ENCODE measurements at places on chromosomes 5 and 9. TPM values are rescaled to one million over a fixed set of nuclear protein-coding genes. Genes with fewer than 3 reads are reported as not detected.

DNA sequence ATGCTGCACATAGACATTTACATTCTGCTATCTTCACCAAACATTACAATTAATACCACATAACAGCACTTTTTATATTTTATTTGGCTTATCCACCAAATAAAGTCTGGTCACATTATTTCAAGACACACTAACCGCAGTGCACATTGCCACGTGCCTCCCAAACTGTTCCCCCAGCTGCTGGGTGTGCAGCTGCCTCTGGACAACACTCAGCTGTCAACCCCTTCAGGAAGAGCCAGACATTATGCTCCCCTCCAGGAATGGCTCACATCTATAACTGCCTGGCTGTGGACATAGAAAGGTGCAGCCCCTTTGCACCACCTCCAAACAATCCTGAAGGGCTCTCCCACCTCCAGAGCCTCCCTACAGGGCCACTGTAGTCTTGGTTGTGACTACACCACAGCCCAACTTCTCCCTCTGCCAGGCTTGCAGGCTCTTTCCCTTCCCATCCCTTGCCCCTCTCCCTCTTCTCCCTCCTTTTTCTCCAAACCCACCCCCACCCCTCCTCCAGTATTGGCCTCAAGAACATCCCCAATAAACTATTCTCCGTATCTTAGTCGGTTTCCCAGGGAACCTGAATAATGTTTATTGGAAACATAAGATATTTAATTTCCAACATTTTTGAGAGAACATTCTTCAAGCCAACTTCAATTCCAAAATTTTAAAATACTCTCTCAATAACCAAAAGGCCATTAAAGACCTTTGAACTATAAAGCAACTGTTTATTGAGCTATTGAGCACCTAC lies 372.3 kb downstream of the CTNND2 start:
- no peak for DNase-seq

- DNase-seq, result no peak
Measured at GRCh38 chr5:170662966-170663365, 120.6 kb upstream of the GABRP start.

The MELK gene
- 21.2 TPM for polyA plus RNA-seq

The REEP2 gene
- 12.0 TPM for polyA plus RNA-seq

The FOXD1 gene
- 4.9 TPM for polyA plus RNA-seq

DNA sequence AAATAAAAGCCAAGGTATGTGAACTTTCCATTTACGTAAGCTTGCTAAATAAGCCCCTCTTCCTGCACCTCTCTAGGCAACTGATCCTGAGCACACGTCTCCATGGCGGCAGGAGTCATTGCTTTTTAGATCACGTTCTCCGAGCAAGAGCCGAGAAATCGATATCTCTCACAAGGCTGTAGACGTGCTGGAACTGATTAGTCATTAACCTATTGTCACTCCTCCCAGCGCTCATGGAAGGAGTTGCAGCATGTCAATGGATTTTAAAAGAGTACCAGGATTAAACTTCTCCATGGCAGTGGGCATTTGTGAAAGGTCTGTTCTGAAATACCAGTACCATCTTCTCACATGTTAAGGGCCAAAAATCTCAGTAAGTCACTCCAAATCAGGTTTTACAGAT lies 4.7 kb upstream of the ADCY2 start:
- DNase-seq, result no peak

- DNase-seq, result no peak
Measured at GRCh38 chr5:8956659-8957058, 589.2 kb downstream of the SEMA5A start.

The UHRF2 gene
- 31.1 TPM for polyA plus RNA-seq

DNA sequence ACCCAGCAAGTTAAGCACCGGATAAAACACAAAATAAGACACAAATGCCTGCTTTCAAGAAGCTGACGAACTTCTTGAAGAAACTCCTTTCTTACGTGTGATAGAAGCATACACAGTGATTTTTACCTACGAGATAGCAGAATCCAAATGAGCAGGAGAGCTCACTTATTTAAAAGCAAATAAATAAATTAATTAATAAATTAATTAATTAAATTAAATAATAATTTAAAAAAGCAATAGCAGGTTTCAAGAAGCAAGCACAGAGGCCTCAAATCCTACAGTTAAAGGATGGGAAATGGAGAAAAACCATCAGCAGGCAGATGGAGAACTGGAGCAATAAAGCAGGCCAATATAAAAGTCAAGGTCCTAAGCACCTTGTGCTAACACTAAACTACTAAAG lies 17.3 kb downstream of the LEAP2 start:
- DNase-seq, result no peak

GRCh38 chr5:95283761-95284571 lies 928 bp downstream of the MCTP1 start:
- DNase-seq, result no peak

DNA sequence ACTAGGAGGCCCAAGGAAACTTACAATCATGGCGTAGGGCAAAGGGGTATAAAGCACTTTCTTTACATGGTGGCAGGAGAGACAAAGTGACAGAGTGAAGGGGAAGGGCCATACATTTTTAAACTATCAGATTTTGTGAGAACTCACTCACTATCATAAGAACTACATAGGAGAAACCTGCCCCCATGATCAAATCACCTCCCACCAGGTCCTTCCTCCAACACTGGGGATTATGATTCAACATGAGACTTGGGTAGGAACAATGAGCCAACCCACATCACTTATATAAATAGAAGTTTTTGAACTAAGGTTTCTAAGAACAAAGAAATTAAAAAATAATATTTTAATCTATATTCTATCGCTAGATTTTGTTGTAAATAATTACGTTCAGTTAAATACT lies 460.3 kb upstream of the TYRP1 start:
- DNase-seq, result no peak

The SLC22A4 gene
- 18.0 TPM for polyA plus RNA-seq

- no peak for DNase-seq
Measured at GRCh38 chr9:72294936-72295335, 70.1 kb downstream of the ZFAND5 start.

- no peak for DNase-seq
Measured at GRCh38 chr5:141510850-141511601, 22.1 kb downstream of the PCDHGC5 start.

The RABEPK gene
- polyA plus RNA-seq, result 43.6 TPM

DNA sequence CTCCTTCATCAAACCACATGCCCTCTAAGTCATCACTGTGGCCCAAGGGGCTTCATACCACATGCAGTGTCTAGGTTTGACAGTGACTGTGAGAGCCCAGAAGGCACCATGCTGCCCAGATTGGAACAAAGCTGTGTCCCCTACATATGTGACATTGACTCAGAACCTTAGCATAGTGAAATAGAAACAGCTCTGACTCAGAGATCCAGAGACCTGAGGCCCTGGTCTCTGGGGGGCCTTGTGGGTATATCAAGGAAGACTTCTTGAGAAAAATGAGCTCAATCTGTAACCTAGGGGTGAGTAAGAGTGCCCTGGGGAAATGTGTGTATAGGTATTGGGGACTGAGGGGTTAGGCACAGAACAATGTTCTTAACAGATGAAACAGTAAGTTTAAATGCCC lies 7.1 kb upstream of the ENTREP1 start:
- no peak for DNase-seq

DNA sequence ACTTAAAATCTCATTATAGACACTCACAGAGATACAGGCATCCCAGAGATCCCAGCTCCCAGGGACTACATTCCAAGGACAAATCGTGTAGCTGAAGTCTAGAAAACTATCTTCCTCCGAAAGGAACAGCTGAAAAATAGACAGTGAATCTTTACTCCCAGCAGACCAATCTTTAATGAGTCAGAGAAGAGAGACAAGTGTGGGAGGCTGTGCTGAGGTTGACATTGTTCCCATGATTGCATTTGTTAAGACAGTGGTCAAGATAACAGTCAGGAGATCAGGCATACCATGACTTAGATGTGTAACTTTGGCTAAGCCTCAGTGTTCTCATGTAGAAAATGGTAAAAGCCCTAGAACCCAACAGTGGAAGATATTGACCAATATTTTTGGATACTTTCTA lies 120.7 kb downstream of the PAPPA start:
- no peak for DNase-seq

The ASPN gene
- polyA plus RNA-seq, result 8.2 TPM

- DNase-seq, result no peak
Measured at GRCh38 chr5:76522103-76522935, 100.9 kb downstream of the F2RL2 start.

DNA sequence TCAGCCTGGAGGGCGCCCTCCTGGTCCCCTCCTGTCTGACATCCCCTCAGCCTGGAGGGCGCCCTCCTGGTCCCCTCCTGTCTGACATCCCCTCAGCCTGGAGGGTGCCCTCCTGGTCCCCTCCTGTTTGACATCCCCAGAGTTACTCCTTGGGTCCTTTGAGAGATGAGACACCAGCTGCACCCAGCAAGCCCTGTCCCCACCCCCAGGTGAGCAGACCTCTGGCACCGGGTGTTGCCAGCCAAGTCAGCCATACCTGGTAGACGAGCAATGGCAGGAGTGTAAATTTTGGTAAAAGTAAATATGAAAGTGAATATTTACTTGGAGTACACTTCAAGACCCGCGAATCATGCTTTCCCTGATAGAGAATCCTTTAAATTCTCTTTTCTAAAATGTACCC lies 25.4 kb downstream of the EXOC3 start:
- no peak for DNase-seq

The CBY3 gene
- polyA plus RNA-seq, result not detected

- no peak for DNase-seq
Measured at GRCh38 chr5:132001647-132002561, 9.6 kb downstream of the ACSL6 start.

- DNase-seq, result no peak
Measured at GRCh38 chr9:24776226-24776625, 230.5 kb upstream of the IZUMO3 start.

DNA sequence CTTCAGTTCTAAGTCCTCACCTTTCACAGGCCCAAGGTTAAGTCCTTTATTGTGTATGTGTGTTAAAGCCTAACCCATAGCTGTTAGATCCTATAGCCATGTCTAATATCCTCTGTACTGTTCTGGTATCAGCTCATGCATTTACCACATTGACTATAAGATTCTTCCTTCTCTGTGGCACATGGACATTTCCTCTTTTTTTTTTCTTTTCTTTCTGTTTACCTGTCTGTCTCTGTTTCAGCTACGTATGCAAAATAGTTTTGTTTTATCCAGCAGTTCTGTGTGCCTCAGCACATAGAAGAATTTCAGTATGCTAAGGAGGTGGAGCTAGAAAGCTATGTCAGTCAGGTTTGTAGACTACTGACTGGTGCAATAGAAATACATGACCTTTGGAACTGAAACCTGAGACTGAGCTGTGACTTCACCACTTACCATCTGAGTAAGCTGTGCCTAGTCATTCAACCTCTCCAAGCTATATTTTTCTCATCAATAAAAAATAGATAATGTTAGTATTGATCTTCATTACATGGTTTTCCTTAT lies 155.6 kb upstream of the VLDLR start:
- no peak for DNase-seq

- no peak for DNase-seq
Measured at GRCh38 chr5:144315994-144316634, 145.4 kb downstream of the KCTD16 start.

DNA sequence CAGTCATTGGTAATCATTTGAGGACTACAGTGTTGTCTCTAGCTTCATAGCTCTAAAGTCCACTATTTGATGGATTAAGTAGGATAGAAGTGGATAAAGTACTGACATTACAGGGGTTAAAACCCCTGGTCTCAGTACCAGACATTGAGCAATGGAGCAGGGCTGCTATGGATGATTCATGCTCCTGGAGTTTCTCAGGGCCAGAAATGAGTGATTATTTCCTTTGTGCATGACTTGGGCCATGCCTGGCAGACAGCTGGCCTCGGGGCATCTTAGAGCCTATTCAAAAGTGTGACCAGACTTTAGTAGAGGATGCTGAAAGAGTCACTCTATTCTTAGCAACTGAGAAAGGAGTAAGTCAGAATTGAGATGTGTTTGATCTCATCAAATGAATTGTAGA lies 350.7 kb upstream of the TLE4 start:
- DNase-seq, result peak; percentile 87

The ACTBL2 gene
- polyA plus RNA-seq, result 0.07 TPM

DNA sequence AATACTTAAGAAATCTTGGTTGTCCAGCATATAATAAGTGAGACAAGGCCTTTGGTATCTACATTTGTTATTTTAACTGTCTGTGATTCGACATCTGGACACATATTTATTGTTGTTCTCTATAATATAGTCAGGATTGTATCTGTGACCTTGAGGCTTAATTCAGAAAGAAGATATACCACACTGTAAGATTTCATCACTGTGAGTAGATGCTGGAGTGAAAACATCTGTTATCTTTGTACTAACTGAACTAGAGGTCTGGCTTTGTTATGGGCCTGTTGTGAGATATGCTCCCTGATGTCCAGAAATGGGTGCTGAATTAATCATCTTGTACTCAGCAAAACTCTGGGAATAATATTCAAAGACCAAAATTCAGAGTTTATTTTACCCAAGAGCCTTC lies 148.5 kb downstream of the ISOC1 start:
- DNase-seq, result no peak

The SOHLH1 gene
- not detected for polyA plus RNA-seq

The ZNF454 gene
- polyA plus RNA-seq, result 0.21 TPM

The TMEM252 gene
- not detected for polyA plus RNA-seq

The TMEM8B gene
- polyA plus RNA-seq, result 5.6 TPM

The TMEM250 gene
- 12.3 TPM for polyA plus RNA-seq

The C9 gene
- polyA plus RNA-seq, result not detected

GRCh38 chr9:35277171-35277520 lies 115.3 kb downstream of the UNC13B start:
- no peak for DNase-seq

DNA sequence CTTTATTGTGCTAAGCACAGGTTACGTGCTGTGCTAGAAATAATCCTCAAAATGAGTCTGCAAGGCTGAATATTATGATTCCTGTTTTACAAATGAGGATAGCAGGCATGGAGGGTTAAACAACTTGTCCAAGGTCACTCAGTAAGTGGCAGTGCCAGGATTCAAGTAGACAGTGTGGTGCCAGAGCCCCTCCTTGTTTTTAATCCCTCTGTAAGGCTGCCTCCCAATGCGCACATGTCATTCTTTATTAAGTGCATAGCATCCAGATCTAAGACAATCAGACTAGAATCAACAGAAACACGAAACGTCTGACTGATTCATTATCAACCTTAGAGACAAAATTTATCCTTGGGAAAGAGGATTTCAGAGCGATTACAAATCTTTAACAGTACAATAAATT lies 199.6 kb downstream of the SMARCA2 start:
- no peak for DNase-seq

All from BJ (cell line).